ENCODE measurements at places on chromosomes 6 and 20. TPM values are rescaled to one million over a fixed set of nuclear protein-coding genes. Genes with fewer than 3 reads are reported as not detected.

DNA sequence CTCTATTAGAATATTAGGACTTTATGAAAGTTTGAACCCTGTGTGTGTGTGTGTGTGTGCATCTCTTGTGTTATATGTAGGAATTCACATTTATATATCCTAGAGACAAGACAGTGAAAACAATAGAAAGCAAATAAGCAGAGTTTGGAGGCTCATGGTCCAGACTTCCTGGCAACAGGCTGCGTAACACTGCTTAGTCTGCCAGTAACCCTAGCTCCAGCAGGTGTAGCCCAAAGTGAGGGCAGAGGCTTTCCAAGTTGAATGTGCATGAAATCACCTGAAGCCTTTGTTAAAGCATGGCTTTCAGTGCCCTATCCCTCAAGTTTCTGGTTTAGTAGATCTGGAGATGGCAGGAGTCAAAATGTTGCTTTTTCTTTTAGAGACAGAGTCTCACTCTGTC, 569.9 kb downstream of the KIF16B start:
- no peak for DNase-seq
- H3K4me1 ChIP-seq: no peaks in the 10 kb centered on the region
- no peak overlapping the region for H3K4me3 ChIP-seq
- no peaks in the 10 kb centered on the region for H3K36me3 ChIP-seq
- H3K27ac ChIP-seq: no peak overlapping the region

GRCh38 chr6:119207971-119208725, 129.7 kb upstream of the FAM184A start:
- no peak overlapping the region for H3K27ac ChIP-seq
- no peaks in the 10 kb centered on the region for H3K4me1 ChIP-seq
- H3K27me3 ChIP-seq: no peaks in the 10 kb centered on the region
- no peak for DNase-seq

Gene LHFPL5
- polyA plus RNA-seq: not detected

Gene DLL1
- 16.5 TPM for polyA plus RNA-seq

- DNase-seq: peak; percentile 40
- H3K36me3 ChIP-seq: no peaks in the 10 kb centered on the region
- no peaks in the 10 kb centered on the region for H3K27me3 ChIP-seq
- H3K27ac ChIP-seq: no peak overlapping the region
- H3K4me1 ChIP-seq: peaks cover 3% of the 10 kb centered on the region
- no peak overlapping the region for H3K4me3 ChIP-seq
Observed at GRCh38 chr6:135567375-135568083, 70.0 kb upstream of the AHI1 start.

GRCh38 chr20:13800728-13801134, 15.9 kb downstream of the NDUFAF5 start:
- H3K27ac ChIP-seq: no peak overlapping the region
- H3K36me3 ChIP-seq: peaks cover 27% of the 10 kb centered on the region
- H3K27me3 ChIP-seq: no peaks in the 10 kb centered on the region
- H3K4me3 ChIP-seq: no peak overlapping the region

DNA sequence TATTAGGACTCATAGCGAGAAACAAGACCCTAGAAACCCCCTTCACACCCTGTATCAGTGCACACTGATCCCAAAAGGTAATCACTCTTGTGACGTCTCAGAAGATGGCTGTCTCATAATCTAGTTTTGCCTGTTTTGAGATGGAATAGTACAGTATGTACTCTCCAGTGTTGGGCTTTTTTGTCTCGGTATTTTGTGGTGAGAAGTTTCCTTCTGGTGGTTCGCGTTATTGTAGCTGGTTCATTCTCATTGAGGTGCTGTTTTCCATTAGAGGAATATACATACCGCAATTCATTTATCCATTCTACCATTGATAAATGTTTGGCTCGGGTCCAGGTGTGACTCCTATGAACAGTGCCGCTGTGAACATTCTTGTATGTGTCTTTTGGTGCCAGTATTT, 27.9 kb upstream of the MAP3K4 start:
- H3K27me3 ChIP-seq: no peaks in the 10 kb centered on the region
- H3K4me3 ChIP-seq: no peak overlapping the region
- DNase-seq: no peak
- H3K36me3 ChIP-seq: no peaks in the 10 kb centered on the region
- no peak overlapping the region for H3K27ac ChIP-seq

DNA sequence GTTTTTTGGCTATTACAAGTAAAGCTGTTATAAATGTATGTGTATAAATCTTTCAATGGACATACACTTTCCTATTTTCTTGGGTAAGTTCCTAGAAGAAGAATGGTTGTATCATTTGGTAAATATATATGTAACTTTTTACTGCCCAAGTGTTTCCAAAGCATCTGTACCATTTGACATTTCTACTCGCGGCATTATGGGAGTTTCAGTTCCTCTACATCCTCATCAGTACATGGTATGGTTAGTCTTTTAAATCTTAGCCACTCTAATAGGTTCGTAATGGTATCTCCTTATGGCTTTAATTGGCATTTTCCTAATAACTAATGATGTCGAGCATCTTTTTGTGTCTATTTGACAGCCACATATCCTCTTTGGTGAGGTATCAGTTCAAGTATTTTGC, 12.9 kb downstream of the SNPH start:
- H3K4me3 ChIP-seq: no peak overlapping the region
- no peak for DNase-seq
- no peaks in the 10 kb centered on the region for H3K27me3 ChIP-seq
- H3K27ac ChIP-seq: no peak overlapping the region
- H3K36me3 ChIP-seq: no peaks in the 10 kb centered on the region

DNA sequence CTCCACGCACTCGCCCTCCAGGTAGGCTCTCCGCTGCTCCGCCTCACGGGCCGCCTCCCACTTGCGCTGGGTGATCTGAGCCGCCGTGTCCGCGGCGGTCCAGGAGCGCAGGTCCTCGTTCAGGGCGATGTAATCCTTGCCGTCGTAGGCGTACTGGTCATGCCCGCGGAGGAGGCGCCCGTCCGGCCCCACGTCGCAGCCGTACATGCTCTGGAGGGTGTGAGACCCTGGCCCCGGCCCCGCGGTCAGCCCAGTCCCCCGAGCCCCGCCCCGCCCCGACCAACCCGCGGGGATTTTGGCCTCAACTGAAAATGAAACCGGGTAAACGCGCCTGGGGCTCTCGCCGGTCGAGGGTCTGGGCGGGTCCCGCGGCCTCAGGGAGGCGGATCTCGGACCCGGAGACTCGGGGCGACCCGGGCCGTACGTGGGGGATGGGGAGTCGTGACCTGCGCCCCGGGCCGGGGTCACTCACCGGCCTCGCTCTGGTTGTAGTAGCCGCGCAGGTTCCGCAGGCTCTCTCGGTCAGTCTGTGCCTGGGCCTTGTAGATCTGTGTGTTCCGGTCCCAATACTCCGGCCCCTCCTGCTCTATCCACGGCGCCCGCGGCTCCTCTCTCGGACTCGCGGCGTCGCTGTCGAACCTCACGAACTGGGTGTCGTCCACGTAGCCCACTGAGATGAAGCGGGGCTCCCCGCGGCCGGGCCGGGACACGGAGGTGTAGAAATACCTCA, 598 bp downstream of the HLA-B start:
- DNase-seq: peak; percentile 61
- H3K4me1 ChIP-seq: no peaks in the 10 kb centered on the region
- H3K27ac ChIP-seq: peak overlapping the region; percentile 97
- peaks cover 24% of the 10 kb centered on the region for H3K36me3 ChIP-seq
- H3K27me3 ChIP-seq: peaks cover 10% of the 10 kb centered on the region

DNA sequence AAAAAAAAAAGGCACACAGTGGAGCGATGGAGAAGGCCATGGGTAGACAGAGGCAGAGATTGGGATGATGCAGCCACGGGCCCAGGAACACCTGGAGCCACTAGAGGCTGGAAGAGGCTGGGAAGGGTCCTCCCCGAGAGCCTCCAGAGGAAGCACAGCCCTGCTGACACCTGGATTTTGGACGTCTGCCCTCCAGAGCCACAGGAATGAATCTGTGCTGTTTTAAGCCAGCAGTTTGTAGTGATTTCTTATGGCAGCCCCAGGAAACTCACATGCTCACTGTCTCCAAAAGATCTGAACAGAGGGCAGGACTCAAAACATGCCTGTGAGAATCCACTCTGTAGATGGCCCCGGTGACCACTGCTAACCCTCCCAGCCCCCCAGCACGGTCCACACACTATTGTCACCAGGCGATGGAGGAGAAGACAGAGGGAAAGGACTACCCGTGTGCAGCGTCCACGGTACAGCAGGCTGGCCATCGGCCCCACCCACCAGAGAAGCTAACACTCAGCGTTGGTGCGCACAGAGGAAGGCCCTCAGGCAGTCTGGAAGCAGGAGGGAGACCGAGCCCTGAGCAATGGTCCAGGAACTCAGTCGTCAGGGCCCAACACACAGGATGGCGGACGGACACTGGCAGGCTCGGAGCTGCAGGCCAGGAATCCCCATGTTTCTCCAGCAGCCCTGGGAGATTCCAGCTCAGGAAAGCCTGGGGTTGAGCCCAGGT, 99.7 kb downstream of the BMP7 start:
- no peaks in the 10 kb centered on the region for H3K4me1 ChIP-seq
- H3K27me3 ChIP-seq: no peaks in the 10 kb centered on the region
- no peak overlapping the region for H3K4me3 ChIP-seq
- H3K27ac ChIP-seq: no peak overlapping the region
- DNase-seq: no peak
